ENCODE measurements at places on chromosomes 6 and 20.

DNA sequence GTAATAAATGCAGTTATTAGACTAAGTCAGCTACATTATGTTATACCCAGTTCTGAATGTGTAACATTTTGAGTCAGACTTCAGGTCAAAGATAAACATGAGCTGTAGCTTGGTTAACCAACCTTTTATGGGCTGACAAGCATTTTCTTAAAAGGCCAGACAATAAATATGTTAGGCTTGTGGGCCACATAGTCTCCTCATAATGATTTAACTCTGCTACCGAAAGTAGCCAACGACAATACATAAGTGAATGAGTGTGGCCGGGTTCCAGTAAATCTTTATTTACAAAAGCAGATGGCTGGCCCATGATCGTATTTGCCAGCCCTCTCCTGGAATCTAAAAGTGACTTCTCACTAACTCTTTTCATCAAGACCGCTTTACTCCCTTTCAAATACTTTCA lies 49.9 kb downstream of the ATG5 start:
- DNase-seq: no peak

DNA sequence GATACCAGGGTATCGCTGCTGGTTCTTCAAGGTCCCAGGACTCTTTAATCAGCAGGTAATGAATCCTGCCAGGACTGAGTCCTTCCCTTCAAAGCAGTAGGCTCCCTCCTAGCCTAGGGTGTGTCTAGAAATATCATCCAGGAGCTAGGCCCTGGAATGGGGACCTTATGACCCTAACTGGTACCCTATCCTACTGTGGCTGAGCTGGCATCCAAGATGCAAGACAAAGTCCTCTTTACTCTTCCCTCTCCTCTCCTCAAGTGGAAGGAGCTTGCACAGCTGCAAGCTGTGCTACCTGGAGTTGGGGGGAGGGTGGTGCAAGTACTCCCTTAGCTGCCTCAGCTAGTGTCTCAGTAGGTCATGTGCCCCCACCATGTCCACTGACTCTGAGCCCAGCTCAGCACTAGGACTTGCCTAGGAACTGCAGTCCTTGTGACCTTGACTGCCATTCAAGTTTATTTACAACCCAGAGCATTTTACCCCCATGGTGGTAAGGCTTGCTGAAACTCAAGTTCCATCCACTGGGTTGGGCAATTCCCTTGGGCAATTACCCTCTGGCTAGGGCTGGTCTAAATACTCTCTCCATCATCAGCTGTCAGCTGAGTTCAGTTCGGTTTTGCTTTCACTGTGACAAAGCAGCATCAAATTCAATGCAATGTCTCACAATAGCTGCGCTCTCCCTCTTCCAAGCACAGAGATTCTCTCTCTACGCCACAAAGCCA lies 48.4 kb upstream of the TOP1 start:
- no peak for DNase-seq

GRCh38 chr20:5895626-5896025 lies 54.7 kb downstream of the TRMT6 start:
- DNase-seq: no peak

- DNase-seq: no peak
Measured at GRCh38 chr20:41616228-41616627, 1.9 kb downstream of the CHD6 start.

GRCh38 chr6:135081966-135082365 lies 27.3 kb upstream of the HBS1L start:
- DNase-seq: no peak

Measured in activated gamma-delta T cell treated with Interleukin-2 at 50 U/mL for 16 hours (primary cell).